Psoas muscle (tissue), 8 donors: ENCODE measurements at places on chromosomes 16 and 17.

DNA sequence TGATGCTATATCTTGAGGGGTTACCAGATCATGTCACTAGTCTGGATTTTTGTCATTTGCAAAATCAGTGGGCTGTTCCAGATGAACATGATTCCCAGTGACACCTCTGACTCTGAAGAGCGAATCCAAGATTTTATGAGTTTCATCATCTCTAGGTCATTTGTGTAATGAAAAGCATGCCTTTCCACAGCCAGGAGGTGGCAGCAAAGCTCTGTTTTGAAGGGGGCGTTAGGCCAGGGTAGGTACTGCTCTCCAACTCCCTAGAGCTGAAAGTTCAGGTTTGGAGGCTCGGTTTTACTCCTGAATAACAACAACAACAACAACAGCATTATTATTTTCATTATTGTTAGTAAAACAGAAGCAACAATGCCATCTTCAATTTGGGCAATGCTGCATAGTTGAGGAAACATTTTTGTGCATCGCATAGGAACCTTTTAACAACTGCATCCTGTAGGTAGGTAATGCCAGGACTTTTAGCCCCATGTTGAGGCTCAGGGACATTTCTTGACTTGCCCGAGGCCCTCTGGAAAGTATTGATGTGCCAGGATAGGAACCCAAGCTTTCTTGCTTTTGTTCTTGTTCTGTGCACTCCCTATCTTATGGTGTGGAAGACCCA is 77.0 kb downstream of the MYH13 start:
- peak; percentile 36 for DNase-seq

GRCh38 chr17:48733632-48734328 is 5.2 kb upstream of the HOXB13 start:
- DNase-seq, result no peak

DNA sequence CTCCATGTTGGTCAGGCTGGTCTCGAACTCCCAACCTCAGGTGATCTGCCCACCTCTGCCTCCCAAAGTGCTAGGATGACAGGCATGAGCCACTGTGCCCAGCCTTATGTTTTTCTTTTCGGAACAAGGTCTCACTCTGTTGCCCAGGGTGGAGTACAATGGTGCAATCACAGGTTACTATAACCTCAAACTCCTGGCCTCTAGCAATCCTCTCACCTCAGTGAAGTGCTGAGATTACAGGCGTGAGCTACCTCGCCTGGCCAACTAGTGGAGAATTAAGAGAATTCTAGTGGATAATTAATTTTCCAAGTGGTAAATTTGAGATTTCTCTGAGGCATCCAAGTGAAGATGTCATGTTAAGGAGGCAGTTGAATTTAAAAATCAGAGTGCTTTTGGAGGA is 2.9 kb upstream of the FBXO47 start:
- DNase-seq, result no peak

- peak; percentile 33 for DNase-seq
Measured at GRCh38 chr16:70687671-70688245, 1.9 kb upstream of the MTSS2 start.

DNA sequence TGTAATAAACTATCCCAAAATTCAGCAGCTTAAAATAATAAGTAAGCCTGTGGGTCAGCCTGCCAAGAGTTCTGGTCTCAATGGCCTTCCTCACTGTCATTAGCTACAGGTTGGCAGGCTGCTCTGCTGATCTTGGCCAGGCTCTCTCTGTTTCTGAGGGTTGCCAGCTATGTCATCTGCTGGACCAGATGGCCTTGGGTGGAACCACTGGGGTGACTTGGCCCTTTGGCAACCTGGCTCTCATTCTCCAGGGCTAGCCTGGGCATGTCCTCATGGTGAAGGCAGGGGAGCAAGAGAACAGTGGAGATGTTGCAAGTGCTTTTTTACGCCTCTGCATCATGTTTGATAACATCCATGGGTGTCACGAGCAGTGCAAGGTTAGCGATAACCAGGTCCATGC is 13.9 kb downstream of the ITGAM start:
- no peak for DNase-seq

- no peak for DNase-seq
Measured at GRCh38 chr17:68860941-68861340, 94.3 kb downstream of the ABCA8 start.

GRCh38 chr16:9836118-9836736 is 346.0 kb downstream of the GRIN2A start:
- DNase-seq, result no peak

DNA sequence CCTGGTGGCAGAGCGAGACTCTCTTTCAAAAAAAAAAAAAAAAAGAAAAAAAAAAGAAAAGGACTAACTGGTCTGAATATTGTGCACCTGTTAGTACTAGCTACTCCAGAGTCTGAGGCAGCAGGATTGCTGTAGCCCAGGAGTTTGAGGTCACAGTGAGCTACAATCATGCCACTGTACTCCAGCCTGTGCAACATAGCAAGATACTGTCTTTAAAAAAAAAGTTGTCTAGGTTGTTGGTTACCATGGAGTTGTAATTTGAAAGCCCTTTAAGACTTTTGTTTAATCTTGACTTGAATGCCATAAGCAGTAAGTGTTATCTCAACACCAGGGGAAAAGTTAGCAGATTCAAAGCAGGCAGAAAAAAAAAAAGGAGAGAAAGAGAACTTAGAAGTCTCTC is 10.9 kb upstream of the C16orf54 start:
- DNase-seq, result no peak

DNA sequence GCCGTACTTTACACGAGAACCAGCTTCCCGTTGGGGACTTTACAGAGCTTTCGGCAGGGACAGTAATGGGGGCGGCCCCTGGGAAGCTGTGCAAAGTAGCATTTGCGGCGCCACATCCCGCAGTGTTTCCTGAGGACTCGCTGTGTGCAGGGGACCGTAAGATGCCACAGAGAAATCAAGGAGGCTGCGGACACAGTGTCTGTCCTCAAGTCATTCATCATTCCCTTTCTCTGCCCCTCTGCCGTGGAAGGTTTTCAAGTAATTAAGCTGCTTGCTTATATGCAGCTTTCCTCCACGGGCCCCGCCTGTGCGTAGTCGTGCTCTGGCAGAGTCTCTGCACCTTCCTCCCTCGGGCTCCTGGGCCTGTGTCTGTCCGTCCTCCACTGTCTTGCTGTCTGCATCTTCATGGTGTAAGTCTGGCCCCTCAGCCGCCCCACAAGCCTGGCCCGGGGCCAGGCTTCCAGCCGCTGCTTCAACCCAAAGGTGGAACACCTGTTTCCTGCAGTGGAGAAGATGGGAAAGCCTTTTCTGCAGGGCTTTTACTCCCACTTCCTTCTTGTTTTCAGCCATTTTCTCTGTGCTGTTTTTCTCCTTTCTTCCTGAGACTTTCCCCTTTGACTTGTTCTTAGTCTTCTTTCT is 216.9 kb upstream of the CHMP6 start:
- DNase-seq, result no peak

DNA sequence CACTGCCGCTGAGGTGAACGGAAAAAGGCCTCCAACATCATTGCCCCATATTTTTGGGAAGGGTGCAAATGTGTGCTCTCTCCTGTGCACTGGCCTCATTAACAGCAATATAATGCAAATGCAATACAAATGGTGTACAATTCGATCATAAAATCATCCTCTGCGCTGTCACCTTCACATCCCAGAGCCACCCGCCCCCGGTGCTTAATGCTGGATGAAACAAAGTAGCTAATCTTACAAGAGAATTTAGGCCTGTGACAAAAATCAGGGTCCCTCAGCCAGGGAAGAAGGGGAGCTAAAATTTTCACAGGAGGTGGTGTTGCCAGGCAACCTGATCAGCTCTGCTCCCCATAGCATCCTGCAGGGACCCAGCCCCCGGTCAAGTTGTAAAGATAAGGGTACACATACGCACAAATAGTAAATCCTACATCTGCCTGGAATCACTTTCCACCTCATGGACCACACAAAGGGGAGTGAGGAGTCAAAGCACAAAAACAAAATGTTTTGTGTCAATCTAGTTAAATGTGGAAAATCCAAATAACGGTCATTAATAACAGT is 3.0 kb downstream of the TBC1D16 start:
- DNase-seq, result no peak

DNA sequence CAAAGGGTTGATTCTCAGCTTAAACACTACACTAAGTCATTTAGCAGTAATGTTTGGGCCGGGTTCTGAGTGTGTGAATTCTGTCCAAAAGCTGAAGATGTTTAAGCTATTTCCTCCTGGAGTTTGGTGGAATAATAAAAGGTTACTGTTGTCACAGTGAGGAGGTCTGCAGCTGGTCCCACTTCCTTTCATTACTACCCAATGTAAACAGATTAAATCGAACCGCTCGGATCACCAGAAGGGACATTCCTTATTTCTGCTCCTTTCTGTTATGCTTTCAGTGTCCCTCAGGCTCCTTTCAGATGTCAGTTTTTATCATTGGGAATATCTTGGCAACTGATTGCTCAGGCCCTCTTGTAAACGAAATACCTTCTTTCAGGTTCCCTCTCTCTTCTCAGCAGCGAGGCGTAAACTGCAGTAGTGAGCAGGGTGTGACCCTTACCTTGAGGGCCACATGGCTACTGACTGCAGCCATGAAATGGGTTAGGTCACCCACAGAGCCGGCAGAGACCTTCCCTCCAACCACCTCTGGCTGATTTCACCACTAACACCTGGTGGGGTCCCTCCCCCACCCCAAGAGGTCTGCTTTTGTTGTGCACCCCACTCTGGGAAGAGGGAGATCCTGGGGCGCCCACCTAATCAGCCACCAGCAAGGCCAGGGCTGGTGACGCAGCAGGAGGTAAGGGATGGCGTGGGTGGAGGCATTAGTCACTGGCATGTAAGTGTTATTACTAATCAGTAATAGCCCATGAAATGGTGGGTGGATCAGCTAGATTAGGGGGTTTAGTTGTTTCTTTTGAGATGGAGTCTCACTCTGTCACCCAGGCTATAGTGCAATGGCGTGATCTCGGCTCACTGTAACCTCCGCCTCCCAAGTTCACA is 117.6 kb downstream of the VPS53 start:
- DNase-seq, result no peak

GRCh38 chr16:81861503-81861902 is 82.4 kb downstream of the PLCG2 start:
- no peak for DNase-seq

DNA sequence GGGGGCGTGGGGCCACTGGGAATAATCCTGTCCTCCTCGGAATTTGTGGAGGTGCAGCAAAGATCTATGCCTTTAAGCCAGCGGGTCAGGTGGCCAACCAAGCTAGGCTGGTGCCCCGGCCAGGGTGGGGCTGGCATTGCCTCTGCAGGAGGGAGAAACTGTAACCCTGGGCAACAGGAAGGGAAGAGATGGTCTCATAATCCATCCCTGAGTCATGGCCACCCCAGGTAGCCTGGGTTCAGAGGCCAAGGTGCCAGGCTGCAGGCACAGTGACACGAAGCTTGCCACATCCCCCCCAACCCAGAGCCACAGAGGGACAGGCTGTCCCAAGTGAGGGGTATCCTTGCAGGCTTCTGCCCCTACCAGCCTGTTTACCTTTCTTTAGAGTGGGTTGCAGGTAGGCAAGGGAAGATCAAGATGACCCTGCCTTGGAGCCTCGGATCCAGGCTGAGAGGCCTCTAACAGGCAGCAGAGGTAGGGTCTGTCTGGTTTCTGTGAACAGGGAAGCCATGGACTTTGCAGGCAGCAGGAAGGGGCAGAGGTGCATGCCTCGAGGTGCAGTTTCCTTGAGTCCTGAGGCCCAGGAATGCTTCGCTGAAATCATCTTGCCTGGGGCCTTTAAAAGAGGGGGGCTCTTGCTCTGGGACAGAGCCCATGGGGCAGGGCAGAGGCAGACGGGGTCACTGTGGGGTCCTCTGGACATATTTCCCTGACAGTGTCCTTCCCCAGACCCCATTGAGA is 4.0 kb downstream of the LASP1 start:
- DNase-seq, result no peak

- peak; percentile 92 for DNase-seq
Measured at GRCh38 chr17:41962768-41963434, 3.7 kb upstream of the CNP start.

DNA sequence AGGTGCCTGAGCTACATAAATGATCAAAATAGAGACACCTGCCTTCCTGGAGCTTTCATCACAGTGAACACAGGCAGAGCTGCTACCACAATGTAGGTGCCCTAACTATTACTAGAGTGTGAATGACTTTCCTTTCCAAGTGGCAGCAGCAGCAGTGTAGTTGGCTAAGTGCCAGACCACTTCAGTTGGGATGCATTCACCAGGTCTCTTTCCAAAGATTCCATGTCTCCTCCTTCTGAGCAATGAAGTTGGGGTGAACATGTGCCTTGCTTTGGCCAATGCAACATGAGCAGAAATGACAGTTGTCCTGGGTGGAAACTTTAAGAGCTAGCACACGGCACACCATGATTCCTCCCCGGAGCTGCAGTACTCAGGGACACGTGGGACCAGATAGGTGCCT is 23.3 kb upstream of the CACNG4 start:
- no peak for DNase-seq

DNA sequence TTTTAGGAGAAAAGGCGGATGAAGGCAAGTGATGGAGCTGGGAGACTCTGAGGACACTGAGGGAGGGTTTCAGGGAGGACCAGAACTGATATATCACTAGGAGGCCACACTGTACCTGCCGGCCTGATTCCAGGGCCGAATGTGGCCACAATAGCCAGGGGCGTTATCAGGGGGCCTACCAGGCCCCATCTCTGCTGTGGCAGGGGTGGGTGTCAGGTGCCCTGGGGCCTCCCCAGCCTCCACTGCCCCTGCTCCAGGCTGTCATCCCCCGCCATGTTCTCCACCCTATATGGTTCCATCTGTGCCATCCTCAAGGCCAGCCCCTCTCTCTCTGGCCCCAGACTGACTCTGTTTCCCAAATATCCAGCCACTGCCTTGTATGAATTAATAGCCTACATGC is 246.5 kb downstream of the GSG1L start:
- no peak for DNase-seq

DNA sequence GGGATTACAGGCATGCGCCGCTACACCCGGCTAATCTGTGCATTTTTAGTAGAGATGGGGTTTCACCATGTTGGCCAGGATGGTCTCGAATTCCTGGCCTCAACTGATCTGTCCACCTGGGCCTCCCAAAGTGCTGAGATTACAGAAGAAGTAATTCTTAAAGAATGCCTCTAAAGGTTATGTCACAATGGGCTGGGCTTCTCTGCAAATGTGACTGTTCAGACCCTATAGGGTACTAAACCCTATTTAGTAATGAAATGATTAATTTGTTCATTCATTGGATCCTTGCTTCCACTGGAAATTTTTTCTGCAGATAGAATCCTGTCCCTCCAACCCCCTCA is 108.8 kb upstream of the CORO6 start:
- DNase-seq, result no peak

DNA sequence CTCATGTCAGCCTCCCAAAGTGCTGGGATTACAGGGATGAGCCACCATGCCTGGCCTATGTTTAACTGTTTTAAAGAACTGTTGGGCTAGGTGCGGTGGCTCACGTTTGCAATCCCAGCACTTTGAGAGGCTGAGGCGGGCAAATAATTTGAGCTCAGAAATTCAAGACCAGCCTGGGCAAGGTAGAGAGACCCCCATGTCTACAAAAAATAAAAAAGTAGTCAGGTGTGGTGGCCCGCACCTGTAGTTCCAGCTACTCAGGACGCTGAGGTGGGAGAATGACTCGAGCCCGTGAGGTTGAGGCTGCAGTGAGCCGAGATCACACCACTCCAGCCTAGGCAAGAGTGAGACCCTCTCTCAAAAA is 1.9 kb upstream of the ITGAL start:
- DNase-seq, result no peak

GRCh38 chr16:75820672-75821071 is 94.4 kb upstream of the CPHXL start:
- no peak for DNase-seq

GRCh38 chr17:35708149-35708548 is 23.3 kb upstream of the RASL10B start:
- DNase-seq, result no peak

- DNase-seq, result no peak
Measured at GRCh38 chr17:975371-975915, 4.1 kb downstream of the NXN start.

GRCh38 chr16:47664653-47665325 is 203.7 kb downstream of the PHKB start:
- no peak for DNase-seq
